ENCODE measurements at places on chromosomes 4 and X. TPM values are rescaled to one million over a fixed set of nuclear protein-coding genes. Genes with fewer than 3 reads are reported as not detected.
A peak's percentile ranks its signal among the peaks of the same experiment; 100 is the strongest.

GRCh38 chr4:173073939-173074500, 94.6 kb upstream of the GALNT7 start:
- H3K27ac ChIP-seq, result no peak overlapping the region
- H3K27me3 ChIP-seq, result no peaks in the 10 kb centered on the region
- H3K4me1 ChIP-seq, result no peaks in the 10 kb centered on the region
- no peak overlapping the region for H3K4me3 ChIP-seq

GRCh38 chr4:185514182-185514697, 21.1 kb downstream of the PDLIM3 start:
- peak overlapping the region; percentile 19 for H3K4me3 ChIP-seq
- peak overlapping the region; percentile 59 for H3K27ac ChIP-seq
- no peaks in the 10 kb centered on the region for H3K36me3 ChIP-seq
- no peak for DNase-seq

DNA sequence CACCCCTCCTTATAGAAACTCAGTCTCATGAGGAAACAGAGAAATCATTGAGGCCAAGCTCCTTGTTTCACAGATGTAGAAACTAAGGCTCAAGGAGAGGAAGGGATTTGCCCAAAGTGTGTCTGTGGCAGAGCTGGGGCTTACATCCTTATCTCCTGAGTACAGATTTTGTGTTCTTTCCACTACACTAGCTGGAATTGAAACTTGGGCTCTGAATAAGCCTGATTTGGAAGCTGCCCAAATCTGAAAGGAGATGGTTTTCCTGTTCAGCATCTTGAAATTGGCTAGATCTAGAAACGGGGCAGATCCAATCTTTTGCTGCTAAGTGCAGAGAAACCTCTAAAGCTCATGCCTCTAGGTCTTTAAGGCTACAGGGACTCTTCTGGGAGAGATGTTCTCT, 24.3 kb downstream of the AWAT2 start:
- DNase-seq, result no peak
- no peak overlapping the region for H3K27ac ChIP-seq
- no peak overlapping the region for H3K4me3 ChIP-seq
- no peaks in the 10 kb centered on the region for H3K4me1 ChIP-seq

DNA sequence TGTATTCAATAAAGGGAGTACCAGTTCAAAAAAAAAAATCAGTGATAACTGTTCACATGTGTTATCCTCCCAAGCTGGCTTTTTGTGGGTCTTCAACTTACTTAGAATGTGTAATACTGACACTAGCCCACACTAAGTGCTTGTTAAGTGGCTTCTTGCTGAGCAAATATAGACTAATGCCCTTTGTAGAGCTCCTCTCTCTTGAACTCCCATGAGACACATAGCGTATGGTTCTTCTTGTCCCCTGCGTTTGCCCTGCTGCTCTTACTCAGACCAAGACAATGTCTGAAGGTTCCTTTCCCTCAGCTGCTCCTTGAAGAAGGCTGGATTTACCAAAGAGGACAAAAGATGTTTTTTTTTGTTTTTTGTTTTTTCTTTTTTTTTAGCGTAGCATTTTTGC, 110.9 kb downstream of the FRAS1 start:
- peak; percentile 39 for DNase-seq
- no peaks in the 10 kb centered on the region for H3K27me3 ChIP-seq
- H3K4me1 ChIP-seq, result peaks cover 61% of the 10 kb centered on the region

GRCh38 chr4:184475498-184475897, 1.1 kb upstream of the IRF2 start:
- no peaks in the 10 kb centered on the region for H3K27me3 ChIP-seq
- peaks cover 57% of the 10 kb centered on the region for H3K4me1 ChIP-seq
- peak overlapping the region; percentile 79 for H3K27ac ChIP-seq
- peak overlapping the region; percentile 98 for H3K4me3 ChIP-seq
- no peak for DNase-seq

DNA sequence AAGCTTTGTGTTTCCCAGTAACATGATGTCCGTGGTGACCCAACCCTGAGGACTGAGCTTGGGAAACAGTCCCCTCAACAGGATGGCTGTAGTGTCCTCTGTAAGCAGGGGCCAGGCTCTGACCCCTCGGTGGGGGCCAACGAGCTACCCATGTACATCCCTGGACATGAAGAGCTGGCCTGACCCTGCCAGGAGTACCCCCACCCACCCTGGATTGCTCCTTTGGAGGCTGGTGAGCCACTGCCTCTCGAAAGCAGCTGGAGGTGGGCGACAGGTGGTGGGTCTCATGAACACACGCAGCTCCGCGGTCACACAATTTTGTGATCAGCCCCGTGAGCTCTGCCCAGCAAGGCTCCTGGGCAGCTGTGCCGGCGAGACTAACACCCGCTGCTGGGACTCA, 33.5 kb downstream of the NSG1 start:
- H3K27me3 ChIP-seq, result no peaks in the 10 kb centered on the region
- H3K4me1 ChIP-seq, result no peaks in the 10 kb centered on the region
- DNase-seq, result no peak
- peaks cover 25% of the 10 kb centered on the region for H3K36me3 ChIP-seq
- no peak overlapping the region for H3K27ac ChIP-seq
- H3K4me3 ChIP-seq, result no peak overlapping the region

- no peak overlapping the region for H3K27ac ChIP-seq
- H3K4me3 ChIP-seq, result no peak overlapping the region
- no peaks in the 10 kb centered on the region for H3K27me3 ChIP-seq
- no peak for DNase-seq
- H3K4me1 ChIP-seq, result peaks cover 61% of the 10 kb centered on the region
Observed at GRCh38 chrX:132375941-132376340, 112.9 kb downstream of the MBNL3 start.

DNA sequence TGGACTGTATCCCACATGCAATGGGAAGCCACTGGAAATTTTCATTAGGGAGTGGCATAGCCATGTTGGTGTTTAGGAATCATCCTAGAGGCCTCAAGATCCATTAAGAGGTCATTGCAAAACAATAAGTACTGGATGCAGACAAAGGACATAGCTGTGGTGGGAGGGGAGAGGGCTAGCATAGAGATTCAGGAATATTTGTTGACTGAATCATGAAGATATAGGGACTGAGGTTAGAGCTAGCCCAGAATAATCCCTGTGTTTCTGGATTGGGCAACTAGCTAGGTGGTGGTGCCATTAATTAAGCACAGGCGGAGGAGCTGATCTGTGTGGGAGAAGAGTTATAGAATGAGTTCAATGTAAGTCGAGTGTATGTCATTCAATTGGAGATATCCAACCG, 135.0 kb downstream of the RAB28 start:
- H3K4me1 ChIP-seq, result no peaks in the 10 kb centered on the region
- H3K27me3 ChIP-seq, result no peaks in the 10 kb centered on the region
- no peak overlapping the region for H3K4me3 ChIP-seq
- no peak for DNase-seq

DNA sequence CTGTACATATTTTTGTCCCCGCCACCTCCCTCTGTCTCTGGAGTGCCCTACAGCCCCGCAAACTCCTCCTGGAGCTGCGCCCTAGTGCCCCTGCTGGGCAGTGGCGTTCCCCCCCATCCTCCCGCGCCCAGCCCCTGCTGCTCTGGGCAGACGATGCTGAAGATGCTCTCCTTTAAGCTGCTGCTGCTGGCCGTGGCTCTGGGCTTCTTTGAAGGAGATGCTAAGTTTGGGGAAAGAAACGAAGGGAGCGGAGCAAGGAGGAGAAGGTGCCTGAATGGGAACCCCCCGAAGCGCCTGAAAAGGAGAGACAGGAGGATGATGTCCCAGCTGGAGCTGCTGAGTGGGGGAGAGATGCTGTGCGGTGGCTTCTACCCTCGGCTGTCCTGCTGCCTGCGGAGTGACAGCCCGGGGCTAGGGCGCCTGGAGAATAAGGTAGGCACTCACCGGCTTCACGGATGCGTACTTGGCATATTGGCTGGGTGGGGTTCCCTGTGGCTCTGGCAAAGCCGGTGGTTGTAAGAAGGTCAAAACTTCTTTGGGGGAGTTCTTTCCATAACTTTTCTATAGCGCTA, 653 bp downstream of the HHIP start:
- DNase-seq, result no peak
- no peak overlapping the region for H3K27ac ChIP-seq
- H3K27me3 ChIP-seq, result peaks cover 31% of the 10 kb centered on the region

DNA sequence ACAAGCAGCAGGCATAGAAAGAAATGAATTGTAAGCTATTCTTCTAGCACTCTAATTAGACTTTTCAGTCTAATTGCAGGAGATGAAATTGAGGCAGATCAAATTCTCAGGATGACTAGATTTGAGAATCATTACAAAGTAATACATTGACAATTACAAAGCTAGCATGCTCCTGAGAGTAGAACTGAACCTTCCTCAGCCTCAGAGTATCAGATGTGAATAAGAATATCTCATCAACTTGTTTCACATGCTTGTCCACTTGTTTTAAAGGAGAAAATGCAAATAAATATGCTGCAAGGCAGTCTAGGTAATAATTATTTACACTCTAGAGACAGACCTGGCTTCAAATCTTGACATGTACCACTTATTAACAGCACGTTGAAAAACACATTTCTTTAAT, 491.0 kb upstream of the MAGEB2 start:
- H3K36me3 ChIP-seq, result no peaks in the 10 kb centered on the region
- no peaks in the 10 kb centered on the region for H3K4me1 ChIP-seq
- DNase-seq, result no peak
- no peaks in the 10 kb centered on the region for H3K27me3 ChIP-seq
- no peak overlapping the region for H3K27ac ChIP-seq
- H3K4me3 ChIP-seq, result no peak overlapping the region

DNA sequence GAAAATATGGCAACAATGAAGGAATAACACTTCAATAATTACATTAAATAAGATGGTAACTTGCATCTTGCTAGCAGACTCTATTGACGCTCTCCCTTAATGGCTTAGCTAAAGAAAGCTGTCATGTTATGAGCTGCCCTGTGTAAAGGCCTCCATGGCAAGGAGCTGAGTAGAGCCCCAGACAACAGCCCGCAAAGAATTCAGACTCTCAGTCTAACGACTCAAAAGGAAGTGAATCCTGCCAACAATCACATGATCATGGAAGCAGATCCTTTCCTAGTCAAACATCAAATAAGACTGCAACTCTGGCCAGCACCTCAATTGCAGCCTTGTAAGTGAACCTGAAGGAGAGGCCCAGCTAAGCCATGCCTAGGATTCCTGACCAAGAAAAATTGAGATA, 157.6 kb downstream of the MAB21L2 start:
- no peaks in the 10 kb centered on the region for H3K27me3 ChIP-seq
- H3K36me3 ChIP-seq, result no peaks in the 10 kb centered on the region
- H3K27ac ChIP-seq, result no peak overlapping the region
- no peak overlapping the region for H3K4me3 ChIP-seq
- no peak for DNase-seq

DNA sequence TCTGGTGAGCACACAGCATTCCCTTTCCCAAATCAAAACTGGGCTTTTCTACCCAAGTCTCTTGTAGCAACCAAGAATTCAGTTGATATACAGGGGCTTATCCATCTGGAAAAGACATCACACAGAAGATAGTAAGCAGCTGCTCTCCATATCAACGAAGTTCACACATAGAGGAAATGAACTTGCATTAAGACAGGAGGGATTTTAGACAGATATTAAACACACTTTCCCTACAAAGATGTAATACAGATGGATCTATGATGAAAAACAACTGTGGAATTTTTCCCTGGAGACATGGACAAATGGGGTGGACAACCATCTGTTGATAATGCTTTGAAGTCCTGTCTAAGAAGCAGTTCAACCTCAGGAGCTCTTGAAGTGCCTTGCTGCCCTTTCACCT, 9.8 kb upstream of the PDE5A start:
- no peak overlapping the region for H3K27ac ChIP-seq
- no peaks in the 10 kb centered on the region for H3K36me3 ChIP-seq
- H3K4me3 ChIP-seq, result no peak overlapping the region
- H3K27me3 ChIP-seq, result no peaks in the 10 kb centered on the region
- no peaks in the 10 kb centered on the region for H3K4me1 ChIP-seq

GRCh38 chr4:37324546-37324945, 80.0 kb downstream of the NWD2 start:
- H3K36me3 ChIP-seq, result no peaks in the 10 kb centered on the region
- H3K4me3 ChIP-seq, result no peak overlapping the region
- H3K27ac ChIP-seq, result no peak overlapping the region
- peak; percentile 49 for DNase-seq

GRCh38 chr4:116016201-116016600, 902.8 kb upstream of the NDST4 start:
- no peaks in the 10 kb centered on the region for H3K27me3 ChIP-seq
- no peak overlapping the region for H3K4me3 ChIP-seq
- H3K36me3 ChIP-seq, result no peaks in the 10 kb centered on the region
- no peaks in the 10 kb centered on the region for H3K4me1 ChIP-seq
- no peak for DNase-seq

DNA sequence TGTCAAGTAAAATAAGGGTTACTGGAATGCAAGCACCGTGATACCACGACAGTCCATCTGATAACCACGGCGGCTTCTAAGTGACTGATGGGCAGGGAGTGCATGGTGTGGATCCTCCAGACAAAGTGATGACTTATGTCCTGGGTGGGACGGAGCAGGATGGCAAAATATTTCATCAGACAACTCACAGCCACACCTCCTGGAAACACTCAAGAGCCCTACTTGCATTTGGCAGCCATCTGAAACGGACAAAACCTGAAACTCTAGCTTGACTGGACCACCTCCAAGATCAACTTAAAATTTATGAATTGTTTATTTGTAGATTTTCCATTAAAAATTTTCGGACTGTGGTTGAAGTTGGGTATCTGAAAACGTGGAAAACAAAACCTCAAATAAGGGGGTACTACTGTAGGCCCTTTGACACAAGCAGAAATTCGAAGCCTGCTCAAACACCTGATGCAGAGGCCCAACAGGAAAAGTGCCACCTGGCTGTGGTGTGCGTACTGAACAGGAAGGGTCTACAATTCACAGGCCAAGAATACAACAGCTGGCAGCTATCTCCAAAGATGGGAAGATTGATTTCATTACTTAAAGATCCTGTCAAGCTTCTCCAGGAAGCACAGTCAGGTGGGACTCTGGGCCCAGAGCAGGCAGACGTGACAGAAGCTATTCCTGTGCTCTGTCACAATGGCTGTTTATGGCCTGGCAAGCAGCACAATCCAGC, 26.0 kb downstream of the LRIT3 start:
- H3K27ac ChIP-seq, result no peak overlapping the region
- no peaks in the 10 kb centered on the region for H3K4me1 ChIP-seq
- no peaks in the 10 kb centered on the region for H3K36me3 ChIP-seq
- no peak for DNase-seq

- no peak overlapping the region for H3K4me3 ChIP-seq
- no peaks in the 10 kb centered on the region for H3K27me3 ChIP-seq
- peak overlapping the region; percentile 75 for H3K27ac ChIP-seq
- H3K36me3 ChIP-seq, result no peaks in the 10 kb centered on the region
- H3K4me1 ChIP-seq, result peaks cover 92% of the 10 kb centered on the region
Observed at GRCh38 chr4:37732526-37733186, 46.5 kb upstream of the RELL1 start.

JCHAIN gene
- polyA plus RNA-seq, result not detected

NAP1L2 gene
- polyA plus RNA-seq, result not detected

ADAD1 gene
- not detected for polyA plus RNA-seq

SOD3 gene
- polyA plus RNA-seq, result not detected

FAM9C gene
- not detected for polyA plus RNA-seq

RTL3 gene
- not detected for polyA plus RNA-seq

IL3RA gene
- not detected for polyA plus RNA-seq

TCEAL7 gene
- not detected for polyA plus RNA-seq

Measured in HepG2 (cell line).